Activated naive CD4-positive, alpha-beta T cell (primary cell): ENCODE measurements at places on chromosomes 6 and 20.

DNA sequence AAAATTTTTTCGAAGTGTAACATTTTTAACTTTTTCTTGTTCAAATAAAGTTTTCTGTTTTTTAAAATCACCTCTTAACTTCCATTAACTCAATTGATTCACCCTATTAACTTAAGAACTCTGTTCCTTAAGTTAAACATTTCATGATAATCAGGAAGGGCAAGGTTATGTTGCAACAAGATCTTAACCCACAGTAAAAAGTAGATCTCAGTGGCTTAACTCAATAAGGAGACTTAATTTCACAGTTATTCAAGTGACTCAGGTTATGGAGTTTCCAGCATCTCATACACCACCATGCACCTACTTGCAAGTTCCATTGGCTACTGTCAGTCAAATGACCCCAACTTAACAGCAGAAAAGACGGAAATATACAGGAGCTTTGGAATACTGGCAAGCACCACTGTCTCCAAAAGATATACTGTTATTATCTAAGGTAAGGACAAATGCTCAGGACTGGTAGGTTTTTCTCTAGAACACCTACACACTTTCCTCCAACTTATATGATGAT is 11.2 kb downstream of the HLA-DQB1 start:
- no peak for DNase-seq

- DNase-seq: no peak
Measured at GRCh38 chr6:108744244-108744972, 103.8 kb upstream of the ARMC2 start.

DNA sequence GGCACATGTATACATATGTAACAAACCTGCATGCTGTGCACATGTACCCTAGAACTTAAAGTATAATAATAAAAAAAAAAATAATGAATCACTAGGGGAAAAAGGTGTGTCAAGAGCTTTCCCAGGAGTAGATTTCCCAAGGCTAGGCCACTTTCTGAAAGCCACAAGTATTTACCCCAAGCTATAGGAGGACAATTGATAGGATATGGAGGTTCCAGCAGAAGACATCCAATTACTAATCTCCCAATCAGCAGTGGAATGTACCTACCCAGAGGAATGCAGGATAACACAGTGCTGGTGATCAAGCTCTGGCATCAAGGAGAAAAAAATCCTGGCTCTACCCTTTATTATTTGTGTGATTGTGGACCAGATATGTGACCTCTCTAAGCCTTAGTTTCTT is 562.7 kb downstream of the RFPL4B start:
- DNase-seq: no peak

GRCh38 chr20:3686867-3687321 is 5.1 kb upstream of the ADAM33 start:
- no peak for DNase-seq

DNA sequence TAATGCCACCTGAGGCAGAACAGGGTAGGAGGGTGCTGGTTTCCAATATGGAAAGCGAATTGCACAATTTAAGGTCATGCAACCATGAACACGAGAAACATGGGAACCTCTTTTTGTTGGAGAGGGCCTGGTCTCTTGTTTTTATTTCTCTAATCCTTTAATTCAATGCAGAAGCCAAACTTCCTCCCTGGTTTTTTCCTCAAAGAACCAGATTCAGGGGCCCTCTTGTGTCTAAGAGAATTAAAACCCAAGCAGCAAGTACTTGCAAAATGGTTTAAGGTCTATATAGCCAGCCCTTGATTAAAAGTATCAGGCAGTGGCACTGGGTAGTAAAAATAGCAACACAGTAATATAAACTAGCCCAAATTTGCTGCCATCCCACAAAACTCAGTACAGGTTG is 19.5 kb downstream of the GSTA4 start:
- no peak for DNase-seq

DNA sequence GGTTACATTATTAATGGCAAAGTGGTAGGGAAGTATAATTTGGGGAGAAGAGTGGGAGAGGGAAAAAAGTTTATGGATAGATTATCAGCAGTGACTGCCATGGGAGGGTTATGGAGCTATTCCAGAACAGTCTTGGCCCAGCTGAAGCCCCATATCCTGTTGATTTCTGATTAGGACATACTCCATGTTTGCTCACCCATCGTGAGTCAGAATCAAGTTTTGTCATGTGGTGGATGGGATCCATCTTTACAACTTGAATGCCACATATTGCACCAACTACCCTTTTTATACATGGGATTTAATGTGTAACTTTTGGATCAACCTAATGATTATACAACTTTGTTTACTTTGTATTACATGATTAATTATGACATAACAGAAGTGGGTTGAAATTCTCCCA is 217.0 kb downstream of the HAO1 start:
- DNase-seq: no peak

GRCh38 chr20:18632196-18632789 is 44.4 kb downstream of the DTD1 start:
- peak; percentile 6 for DNase-seq

DNA sequence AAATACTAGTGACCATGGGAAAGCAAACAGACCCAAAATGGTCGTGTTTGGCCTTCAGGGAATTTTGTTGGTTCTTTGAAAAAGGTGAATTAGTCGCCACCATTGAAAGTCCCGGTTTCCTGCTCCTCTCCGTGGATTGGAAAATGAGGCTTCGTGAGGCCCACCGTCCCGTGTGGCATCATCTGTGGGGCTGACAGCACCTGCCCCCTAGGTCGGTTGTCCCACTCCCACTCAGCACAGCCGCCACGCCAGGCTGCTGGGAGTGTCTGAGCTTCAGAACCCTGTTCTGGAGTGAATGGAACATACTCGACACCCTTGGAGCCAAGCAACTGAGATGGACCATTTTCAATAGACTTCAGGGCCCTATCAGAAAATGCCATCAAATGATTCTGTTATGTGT is 33.0 kb upstream of the FOXC1 start:
- DNase-seq: no peak

GRCh38 chr20:31579245-31579644 is 25.8 kb upstream of the ID1 start:
- DNase-seq: no peak

GRCh38 chr6:105212587-105212986 is 32.8 kb upstream of the POPDC3 start:
- DNase-seq: no peak

GRCh38 chr6:148203970-148204369 is 138.7 kb upstream of the SASH1 start:
- no peak for DNase-seq

DNA sequence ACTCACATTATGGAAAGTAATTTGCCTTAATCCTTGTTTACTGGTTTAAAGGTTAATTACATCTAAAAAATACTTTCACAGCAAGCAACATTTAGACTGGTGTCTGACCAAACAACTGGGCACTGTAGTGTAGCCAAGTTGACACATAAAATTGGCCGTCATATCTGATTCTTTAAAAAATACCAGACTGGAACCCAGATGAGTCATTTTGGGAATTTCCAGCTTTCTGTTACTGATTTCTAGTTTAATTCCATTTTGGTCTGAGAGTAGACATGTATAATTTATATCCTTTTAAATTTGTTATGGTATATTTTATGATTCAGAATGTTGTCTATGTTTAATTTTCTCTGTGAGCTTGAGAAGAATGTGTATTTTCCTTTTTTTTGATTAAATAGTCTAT is 44.1 kb downstream of the SCP2D1 start:
- DNase-seq: no peak

GRCh38 chr6:108363889-108364313 is 69.0 kb downstream of the AFG1L start:
- DNase-seq: no peak

- DNase-seq: no peak
Measured at GRCh38 chr20:5807431-5807830, 57.2 kb downstream of the SHLD1 start.

DNA sequence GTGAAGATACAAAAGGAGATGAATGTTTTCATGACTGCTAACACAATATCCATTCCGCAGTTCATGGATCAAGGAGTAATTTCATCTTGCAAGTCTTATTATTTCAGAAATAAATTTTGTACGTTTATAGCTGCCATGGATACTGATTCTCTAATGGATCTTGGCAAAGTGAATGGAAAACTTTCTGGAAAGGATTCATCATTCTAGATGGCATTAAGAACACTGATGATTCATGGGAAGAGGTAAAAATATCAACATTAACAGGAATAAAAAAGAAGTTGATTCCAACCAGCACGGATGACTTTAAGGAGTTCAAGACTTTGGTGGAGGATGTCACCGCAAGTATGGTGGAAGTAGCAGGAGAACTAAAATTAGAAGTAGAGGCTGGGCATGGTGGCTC is 2.8 kb downstream of the HUS1B start:
- no peak for DNase-seq

DNA sequence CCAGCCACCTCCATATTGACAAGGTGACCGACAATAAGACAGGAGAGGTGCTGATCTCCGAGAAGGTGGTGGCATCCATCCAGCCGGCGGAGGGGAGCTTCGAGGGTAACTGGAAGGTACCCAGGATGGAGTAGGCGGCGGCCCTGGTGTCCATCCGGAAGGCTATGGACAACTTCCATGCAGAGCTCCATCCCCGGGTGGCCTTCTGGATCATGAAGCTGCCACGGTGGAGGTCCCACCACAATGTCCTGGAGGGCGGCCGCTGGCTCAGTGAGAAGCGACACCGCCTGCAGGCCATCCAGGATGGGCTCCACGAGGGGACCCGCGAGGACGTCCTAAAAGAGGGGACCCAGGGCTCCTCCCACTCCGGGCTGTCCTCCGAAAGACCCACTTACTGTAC is 17.0 kb downstream of the DEFB115 start:
- DNase-seq: no peak

GRCh38 chr20:45550765-45551164 is 3.6 kb upstream of the EPPIN start:
- DNase-seq: no peak

DNA sequence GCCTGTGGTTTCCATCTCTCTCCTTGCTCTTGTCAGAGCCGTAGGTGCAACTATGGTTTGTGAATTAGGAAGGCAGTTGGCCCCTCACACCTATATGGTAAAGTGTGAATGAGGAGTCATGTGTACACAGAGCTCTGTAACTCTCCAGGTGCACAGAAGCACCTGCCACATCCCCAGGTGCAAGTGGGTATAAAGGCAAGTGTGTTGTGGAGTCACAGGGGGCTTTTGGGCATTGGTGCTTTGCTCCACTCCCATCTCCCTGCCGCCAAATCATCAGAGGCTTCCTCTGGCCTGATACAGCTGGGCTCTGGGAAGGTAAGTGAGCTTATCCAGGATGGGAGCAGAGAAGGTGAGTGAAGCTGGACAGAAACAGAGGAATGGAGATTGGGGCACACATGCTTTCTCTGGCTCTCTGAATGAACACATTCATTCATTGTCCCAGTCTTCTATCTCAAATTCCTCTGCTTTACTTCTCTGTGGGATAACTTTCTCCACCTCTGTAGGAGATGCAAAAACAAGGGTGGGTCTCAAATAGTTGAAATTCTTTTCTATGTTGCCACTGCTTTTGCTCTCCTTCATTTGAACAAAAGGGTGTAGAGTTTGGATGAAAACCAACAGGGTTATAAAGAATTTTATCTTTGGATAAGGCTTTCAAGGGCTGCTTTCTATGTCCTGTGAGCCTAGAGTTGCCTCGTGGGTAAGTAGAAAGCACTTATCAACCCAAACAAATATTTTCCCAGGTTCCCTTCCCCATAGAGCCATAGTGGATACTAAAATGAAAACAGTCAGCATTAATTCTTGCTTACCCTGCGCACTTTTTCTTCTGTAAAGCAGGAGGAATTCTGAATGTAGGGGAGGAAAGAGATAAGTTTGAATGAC is 45.0 kb upstream of the RIPOR2 start:
- no peak for DNase-seq

DNA sequence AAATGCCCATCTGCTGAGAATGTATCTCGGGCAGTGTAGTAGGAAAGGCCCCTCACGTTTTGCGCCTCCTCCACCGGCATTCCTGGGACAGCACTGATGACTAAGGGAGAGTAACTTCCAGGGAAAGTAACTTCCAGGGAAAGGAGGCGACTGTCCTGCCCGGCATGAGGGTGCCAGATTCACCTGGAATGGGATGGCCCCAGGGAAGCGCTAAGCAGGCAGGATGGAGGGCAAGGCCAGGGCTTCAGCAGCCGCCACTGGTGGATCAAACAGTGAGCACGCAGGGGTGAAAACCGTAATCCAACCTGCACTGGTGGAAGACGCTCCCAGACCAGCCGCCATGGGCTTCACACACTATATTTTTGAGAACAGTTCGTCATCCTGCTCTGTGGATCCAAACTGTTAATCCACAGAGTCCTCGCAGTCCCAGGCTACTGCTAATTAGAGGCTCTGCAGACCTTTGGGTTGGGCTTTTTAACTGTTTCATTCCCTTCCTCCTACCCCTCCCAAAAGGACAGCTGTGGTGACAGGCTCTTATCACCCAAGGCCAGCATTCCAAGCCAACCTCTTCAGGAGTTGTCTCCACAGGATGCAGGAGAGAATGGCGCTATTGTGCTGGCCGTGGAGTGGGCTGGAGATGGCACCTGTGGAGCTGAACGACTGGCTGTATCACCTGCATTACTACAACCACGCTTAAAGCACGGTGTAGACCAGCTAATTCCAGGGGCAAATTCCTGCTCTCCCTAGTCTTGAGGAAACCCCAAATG is 178.9 kb downstream of the DLL1 start:
- no peak for DNase-seq

- no peak for DNase-seq
Measured at GRCh38 chr20:3786126-3786484, 435 bp downstream of the CENPB start.

- no peak for DNase-seq
Measured at GRCh38 chr6:124683507-124683906, 278.7 kb upstream of the RNF217 start.

DNA sequence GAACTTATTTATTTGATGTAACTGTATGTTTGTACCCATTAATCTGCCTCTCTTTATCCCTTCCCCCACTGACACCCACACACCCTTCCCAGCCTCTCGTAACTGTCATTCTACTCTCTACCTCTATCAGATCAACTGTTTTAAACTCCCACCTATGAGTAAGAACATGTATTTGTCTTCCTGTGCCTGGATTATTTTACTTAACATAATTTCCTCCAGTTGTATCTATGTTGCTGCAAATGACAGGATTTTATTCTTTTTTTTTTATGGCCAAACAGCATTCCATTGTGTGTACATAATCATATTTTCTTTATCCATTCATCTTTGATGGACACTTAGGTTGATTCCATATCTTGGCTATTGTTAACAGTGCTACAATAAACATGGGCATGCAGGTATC is 49.3 kb downstream of the PHACTR2 start:
- no peak for DNase-seq
